ENCODE measurements at places on chromosomes 12 and 14. TPM values are rescaled to one million over a fixed set of nuclear protein-coding genes. Genes with fewer than 3 reads are reported as not detected.

- no peak for DNase-seq
Measured at GRCh38 chr12:27104546-27104945, 22.2 kb upstream of the C12orf71 start.

DNA sequence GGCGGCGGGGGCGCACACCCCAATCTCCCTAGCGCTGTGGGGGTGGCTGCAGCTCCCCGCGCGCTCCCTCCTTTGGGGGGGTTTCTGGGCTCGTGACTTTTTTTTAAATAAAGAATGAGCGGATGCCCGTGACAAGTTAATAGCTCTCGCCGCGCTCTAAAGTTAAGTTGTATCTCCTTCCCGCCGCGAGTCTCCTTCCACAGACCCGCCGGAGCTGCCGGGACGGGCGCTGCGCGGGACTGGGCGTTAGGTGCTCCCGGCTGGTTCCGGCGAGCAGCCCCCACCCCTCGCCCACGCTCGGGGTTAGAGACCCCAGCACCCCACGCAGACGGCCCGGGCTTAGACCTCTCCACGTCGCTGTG, 82.6 kb upstream of the HMGA2 start:
- no peak for DNase-seq

DNA sequence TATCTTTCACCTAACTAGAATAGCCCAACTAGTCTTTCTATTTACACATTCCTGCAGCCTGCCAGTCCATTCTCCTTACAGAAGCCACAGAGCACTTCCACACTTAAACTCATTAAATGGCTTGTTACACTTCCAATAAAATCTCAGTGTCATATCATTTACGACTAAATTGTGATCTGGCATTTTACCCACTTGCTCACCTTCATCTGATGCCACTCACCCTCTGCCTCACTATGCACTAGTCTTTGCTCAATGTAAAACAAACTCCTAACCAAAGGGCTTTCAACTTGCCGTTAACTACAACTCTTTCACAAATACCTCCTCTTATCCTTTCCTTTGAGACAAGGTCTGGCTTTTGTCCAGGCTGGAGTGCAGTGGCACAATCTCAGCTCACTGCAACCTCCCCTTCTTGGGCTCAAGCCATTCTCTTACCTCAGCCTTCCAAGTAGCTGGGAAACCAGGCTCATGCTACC, 24.1 kb downstream of the YAF2 start:
- DNase-seq: no peak

- no peak for DNase-seq
Measured at GRCh38 chr12:46188170-46188569, 80.7 kb downstream of the SLC38A1 start.

DNA sequence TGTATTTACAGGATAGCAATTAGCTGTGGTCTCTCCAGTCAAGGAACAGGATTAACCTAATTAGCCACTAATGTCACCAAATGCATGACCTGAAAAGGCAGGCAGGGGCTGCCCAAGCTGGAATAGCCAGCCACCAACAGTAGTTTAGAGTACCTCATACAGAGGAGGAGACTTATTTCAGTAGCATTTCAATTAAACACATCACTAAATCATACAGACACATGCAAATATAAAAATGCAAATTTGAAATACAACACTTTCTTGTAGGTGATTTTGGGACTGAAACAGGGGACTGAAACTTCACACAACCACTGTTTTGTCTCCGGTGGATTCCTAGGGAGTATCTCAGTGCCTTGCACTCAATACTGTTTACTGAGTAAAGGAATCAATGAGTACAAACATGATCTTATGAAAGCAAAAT, 636 bp upstream of the IFNG-AS1 start:
- DNase-seq: no peak

DNA sequence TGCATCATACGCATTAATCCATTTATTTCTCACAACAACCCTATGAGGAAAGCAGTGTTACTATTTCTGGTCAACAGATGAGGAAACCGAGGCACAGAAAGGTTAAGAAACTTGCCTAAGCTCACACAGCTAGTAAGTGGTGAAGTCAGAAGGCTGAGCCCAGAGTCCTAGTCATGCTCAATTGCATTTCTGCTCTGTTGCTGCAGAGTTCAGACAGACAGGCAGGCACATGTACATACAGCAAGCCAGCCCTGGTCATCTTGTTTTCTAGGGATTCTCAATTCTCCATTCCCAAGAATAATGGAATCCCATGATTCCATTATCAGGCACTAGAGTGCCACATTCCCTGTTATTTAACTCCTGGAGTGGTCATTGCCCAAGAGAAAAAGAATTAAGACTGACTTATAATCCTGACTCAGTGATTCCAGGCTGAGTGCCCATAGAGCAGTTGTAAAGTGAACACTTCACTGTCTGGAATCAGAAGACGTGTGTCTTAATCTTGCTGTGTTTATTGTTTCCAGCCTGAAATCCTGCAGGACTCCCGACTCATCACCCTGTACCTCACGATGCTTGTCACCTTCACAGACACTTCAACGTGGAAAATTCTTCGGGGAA, 10.7 kb downstream of the UBE3B start:
- no peak for DNase-seq

The CLEC14A gene
- not detected for total RNA-seq

All from osteocyte (in vitro differentiated cells).